CD4-positive, alpha-beta T cell treated with Interleukin-10 for 1 hour (primary cell): ENCODE measurements at places on chromosomes 6 and 20.

- no peak for DNase-seq
Measured at GRCh38 chr20:48049171-48049570, 263.9 kb upstream of the SULF2 start.

- peak; percentile 60 for DNase-seq
Measured at GRCh38 chr6:119312875-119313338, 36.7 kb downstream of the MAN1A1 start.

DNA sequence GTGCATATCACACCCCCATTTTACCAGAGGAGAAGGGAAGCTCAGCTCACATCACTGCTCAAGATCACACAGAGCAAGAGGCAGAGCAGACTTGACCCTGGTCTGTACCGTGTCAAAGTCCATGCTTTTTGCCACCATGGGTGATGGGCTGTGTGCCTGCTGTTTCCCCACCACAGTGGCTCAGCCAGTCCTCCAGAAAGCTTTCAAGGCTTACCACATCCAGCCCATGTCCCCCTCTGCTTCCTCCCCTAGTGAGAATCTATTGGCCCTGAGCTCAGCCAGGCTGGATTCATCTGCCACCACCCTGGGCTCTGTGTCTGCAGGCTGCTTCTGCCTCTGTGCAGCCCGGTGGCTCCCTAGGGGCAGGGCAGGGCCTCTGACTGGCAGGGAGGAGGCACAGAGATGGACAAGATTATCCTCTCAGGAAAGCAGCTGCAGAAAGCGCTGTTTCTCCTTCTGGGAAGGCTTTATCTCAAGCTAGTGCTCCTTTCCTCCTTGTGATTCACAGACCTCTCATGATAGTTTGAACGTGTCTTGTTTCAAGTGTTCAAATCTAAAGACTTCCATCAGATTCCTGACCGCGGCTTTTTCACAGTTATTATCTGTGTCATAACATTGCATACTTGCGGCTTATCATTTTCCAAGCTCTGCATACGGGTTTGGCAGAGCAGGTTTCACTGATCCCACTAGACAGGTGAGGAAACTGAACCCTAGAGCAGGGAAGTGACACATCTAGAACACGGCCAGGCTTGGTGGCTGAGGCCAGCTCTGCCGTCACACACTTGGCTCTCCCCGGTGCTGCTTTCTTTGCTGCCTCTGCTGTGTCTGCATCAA, 37.4 kb downstream of the VEGFA start:
- DNase-seq: no peak

GRCh38 chr6:139251045-139251690, 40.6 kb downstream of the TXLNB start:
- no peak for DNase-seq

- no peak for DNase-seq
Measured at GRCh38 chr20:24600012-24600411, 130.6 kb downstream of the SYNDIG1 start.

GRCh38 chr6:20696676-20697075, 162.4 kb downstream of the CDKAL1 start:
- no peak for DNase-seq

- no peak for DNase-seq
Measured at GRCh38 chr6:137737836-137738596, 129.0 kb upstream of the TNFAIP3 start.

GRCh38 chr20:7220755-7221154, 453.3 kb downstream of the BMP2 start:
- no peak for DNase-seq

- no peak for DNase-seq
Measured at GRCh38 chr20:63016514-63017075, 9.8 kb upstream of the BHLHE23 start.

GRCh38 chr6:89386917-89387491, 25.1 kb downstream of the RRAGD start:
- DNase-seq: no peak

DNA sequence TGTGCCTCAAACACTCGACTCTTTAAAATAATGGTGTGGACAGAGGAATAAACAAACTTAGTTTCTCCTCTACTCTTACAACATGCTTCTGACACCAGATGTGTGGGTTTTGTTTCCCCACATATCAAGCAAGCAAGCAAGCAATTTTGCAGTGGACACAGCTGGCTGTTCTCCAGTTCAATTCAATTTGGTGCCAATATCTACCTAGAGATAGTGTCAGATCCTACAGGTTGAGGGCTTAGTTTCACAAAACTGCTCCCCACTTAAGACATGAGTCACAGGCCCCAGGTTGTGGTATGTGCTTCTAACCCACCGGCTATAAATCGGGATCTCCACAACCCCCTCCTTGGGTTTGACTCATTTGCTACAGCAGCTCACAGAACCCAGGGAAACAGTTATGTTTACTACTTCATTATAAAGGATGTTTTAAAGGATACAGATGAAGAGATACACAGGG, 131.4 kb upstream of the TRAF3IP2 start:
- no peak for DNase-seq

- no peak for DNase-seq
Measured at GRCh38 chr6:102197211-102197610, 803.7 kb downstream of the GRIK2 start.

GRCh38 chr6:166553563-166554271, 32.8 kb downstream of the RAMACL start:
- DNase-seq: no peak

DNA sequence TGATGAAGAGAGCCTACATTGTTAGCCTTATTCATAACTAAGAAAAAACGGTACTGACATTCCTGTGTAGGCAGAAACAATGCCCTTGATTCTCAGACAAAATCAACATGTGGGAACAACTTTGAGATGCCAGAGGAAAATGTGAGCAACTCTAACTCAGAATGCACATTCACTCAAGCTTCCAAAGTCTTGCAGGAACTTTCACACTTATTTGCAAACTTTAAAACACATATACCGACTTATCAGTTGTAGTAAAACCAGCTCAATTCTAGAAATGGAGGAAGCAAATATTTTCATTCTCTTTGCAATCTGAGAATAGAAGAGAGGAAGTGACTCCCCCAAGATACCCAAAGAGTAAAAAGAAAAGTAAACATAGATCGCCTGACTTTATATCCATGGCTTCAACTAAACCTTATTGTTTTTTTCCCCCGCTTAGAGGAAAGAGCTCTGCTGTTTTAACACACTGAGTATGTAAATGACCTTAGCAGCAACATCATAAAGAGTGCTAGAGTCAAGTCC, 117.6 kb downstream of the EPB41L2 start:
- no peak for DNase-seq

DNA sequence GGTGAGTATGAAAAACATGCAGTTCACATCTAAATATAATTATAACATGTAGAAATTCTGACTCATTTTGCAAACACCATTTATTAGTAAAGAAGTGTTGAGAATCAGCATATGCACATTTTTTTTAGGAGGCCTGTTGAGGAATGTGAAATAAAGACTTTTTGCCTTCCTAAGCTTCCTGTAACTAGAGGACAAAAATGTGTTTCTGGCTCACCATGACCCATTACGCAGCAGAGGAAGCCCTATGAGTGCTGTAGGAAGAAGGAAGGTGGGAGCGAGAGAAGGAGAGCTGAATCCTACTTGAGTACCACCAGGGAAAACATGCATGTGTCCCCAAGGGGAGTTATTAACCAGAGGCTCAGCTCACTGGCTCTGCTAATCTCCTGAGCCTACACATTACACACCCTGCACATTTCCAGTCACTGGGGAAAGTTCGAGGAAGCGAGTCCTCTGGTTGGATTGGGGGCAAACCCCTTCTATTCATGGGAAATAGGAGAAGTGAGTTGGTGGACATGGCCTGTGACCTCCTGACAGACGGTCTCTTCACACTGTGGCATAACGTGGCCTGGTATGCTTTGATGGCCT, 540.5 kb upstream of the JAG1 start:
- no peak for DNase-seq

DNA sequence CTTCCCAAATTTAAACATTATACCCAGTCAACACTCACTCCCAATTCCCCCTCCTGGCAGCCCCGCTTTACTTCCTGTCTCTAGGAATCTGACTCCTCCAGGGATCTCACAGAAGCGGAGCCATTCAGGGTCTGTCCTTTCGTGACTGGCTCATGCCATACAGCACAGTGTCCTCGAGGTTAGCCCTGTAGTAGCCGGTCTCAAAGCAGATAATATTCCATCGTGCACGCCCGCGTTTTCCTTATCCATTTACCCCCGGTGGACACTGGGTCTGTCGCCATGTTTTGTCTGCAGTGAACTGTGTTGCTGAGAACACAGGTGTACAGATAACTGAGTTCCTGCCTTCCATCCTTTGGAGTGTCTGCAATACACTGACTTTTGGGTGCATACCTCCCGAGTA, 95.3 kb downstream of the TTLL2 start:
- DNase-seq: no peak

DNA sequence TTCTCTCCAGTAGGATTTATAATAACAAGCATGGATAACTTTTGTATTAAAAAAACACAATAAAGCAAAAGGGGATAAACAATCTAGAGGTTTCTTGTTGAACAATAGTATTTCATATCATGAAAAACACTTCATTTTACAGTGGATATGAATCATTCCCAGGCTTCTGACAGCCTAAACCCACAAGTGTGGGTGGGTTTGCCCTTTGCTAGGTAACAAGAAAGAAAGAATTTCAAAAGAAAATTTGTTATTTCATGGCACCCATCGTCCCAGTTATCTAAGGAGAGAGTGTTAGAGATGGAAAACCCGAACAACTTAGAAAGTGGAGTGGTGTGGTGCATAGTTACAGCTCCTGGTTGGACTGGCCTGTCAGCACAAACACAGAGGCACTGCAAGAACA, 76.1 kb upstream of the GPR6 start:
- no peak for DNase-seq

- DNase-seq: no peak
Measured at GRCh38 chr6:1584996-1585668, 24.6 kb upstream of the FOXC1 start.

GRCh38 chr6:4010689-4011090, 68.2 kb downstream of the FAM217A start:
- DNase-seq: peak; percentile 37

DNA sequence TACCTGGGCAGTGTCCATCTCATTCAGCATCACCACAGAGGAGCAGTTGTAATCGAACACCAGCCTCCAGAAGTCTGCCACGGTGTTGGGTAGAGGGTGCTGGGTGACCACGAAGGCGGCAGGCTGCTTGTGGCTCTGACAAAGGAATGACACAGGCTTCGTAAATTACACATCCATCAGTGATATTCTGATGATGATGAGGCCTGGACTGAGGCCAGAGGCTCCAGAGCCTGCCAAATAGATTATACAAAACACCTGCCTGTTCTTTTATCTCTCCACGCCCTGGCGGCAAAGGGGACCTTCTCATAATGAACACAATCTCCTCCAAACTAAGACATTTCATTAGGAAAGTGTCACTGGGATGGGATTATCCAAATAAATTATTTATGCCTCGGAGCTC, 480.2 kb upstream of the CHD6 start:
- DNase-seq: no peak

DNA sequence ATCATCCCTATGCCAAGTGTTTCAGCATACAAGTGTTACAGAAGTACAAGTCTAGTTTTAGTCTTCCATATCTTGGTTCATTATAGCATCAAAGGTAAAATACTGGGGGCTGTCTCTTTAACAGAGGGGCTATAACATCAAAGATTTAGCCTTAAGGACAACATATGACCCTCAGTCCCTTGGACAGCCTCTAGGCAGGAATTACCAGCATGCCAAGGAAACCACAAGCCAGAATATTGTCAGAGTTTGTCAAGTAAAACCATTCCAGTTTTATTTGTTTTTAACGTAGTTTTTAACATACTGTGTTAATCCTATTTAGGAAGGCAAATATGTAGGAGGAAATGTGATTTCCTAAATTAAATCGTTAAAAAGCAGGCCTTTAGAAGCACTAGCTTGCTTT, 18.6 kb downstream of the ZKSCAN8 start:
- no peak for DNase-seq

GRCh38 chr20:10190456-10190855, 28.2 kb upstream of the SNAP25 start:
- no peak for DNase-seq

DNA sequence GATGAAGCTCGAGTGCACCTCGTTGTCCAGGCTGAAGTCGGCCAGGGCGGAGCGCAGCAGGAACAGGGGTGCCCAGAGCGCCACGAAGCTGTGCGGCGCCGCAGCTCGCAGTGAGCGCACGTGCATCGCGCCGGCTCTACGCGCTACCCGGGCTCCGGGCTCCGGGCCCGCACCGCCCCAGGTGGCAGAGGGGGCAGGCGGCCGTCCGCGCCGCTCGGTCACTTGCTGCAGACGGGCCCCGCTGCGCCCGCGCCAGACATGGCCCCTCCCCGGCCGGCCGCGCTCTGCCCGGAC, 497 bp downstream of the BMP7 start:
- no peak for DNase-seq

DNA sequence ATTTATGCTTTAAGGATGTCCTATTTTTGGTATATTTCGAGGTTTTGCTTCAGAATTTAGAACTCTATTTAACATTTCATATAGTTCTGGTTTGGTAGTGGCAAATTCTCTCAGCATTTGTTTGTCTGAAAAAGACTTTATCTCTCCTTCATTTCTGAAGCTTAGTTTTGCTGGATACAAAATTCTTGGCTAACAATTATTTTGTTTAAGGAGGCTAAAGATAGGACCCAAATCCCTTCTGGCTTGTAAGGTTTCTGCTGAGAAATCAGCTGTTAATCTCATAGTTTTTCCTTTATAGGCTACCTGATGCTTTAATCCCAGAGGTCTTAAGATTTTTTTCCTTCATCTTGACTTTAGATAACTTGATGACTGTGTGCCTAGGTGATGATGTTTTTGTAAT, 162.7 kb upstream of the B3GAT2 start:
- DNase-seq: no peak

DNA sequence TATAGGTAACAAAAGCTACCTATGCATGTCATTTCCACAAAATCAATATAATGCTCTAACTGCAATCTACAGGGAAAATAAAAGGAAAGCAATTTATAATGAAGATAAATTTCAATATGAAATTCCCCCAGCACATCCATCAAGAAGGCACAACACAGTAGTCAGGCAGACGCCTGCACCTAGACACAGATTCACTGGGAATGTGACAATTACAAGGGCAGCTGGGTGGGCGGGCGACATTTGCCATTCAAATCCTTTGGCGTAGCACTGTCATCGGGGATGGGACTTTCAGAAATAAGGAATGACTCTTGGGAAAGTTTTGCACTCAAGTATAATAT, 60.4 kb downstream of the SULF2 start:
- DNase-seq: no peak

DNA sequence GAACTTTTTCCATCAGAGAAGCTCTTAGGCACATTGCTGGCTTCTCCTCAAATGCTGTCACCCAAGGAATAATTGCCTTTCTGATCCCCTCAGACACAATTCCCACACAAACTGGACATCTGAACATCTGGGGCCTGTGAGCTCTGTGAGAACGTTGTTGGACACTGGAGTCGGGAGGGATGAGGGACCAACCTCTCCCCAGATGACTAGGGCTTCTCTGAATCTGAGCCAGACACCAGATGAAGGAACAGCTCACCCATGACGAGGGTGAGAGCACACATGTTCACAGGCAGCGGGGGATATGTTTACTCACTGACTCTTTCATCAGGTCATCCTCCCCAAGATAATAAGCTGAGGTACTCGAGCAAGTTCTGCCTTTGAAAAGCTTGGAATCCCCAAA, 283.9 kb upstream of the SUPT3H start:
- no peak for DNase-seq
